CD4-positive, alpha-beta memory T cell (primary cell): ENCODE measurements at places on chromosomes 5 and 9.

DNA sequence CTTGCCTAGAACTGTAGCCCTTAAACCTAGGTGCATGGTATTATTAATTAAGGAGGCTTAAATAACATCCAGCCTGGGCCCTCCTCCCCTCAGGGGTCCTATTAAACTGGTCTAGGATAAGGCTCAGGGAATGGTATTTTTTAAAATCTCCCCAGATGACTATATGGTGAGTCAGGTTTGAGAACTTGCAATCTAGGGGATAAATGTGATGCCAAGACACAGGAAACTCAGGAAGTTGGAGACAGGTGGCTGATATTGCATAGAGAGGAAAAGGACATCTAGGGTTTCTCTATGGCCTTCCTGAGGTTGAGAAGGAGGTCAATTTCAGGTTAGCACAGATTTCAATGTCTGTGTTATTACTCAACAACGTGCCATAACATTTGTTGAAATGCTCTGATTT, 581.0 kb downstream of the TLE1 start:
- DNase-seq = no peak

GRCh38 chr5:72238712-72239445, 81.2 kb downstream of the MRPS27 start:
- no peak for DNase-seq

- DNase-seq = peak; percentile 51
Measured at GRCh38 chr5:32329395-32329834, 16.7 kb upstream of the MTMR12 start.

DNA sequence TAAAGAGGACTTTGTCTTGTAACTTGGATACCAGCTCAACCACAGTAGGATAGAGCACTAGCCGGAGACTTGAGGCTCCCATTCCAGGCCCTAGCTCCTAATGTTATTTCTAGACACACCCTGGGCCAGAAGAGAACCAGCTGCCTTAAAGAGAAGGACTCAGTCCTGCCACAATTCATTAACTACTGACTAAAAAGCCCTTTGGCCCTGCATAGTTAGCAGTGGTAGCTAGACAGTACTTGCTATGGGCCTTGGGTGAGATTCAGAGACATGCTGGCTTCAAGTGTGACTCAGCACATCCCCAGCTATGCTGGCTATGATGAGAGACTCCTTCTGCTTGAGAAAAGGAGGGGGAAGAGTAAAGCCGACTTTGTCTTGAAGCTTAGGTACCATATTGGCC, 47.3 kb downstream of the TMEM167A start:
- DNase-seq = no peak

DNA sequence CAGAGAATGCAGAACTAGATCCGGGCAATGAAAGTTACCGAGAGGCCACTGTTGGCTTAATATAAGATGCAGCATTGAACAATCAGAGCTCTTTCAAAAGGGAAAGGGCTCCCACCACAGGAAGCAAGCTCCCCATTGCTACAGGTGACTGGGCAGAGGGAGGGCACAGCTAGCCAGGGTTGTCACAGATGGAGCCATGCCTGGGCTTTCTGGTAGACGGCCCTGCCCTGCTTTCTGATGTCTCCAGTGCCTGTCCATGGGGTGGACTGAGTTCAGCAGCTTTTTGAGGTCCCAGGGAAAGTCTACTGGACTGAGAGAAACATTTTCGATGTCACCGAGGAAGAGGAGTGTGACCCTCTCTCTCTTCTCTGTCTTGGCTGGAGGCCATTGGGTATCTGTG, 14.1 kb downstream of the RGS3 start:
- no peak for DNase-seq

DNA sequence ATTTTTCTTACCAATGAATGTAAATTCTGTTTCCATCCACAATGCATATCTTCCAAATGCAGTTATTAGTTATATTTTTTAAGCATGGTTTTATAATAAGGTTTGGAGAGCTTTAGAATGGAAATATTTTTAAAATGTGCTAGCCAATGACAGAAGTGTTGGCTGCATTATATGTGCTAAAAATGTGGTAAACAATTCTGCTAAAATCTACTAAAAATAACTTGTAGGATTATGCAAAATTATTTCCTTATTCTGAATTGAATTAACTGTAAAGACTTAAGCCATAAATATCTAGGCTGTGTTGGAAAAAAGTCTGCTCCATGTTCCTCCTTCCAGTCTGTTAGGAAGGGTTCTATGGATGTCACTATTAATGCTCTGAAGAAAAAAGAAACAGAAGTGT, 503.3 kb downstream of the PRR16 start:
- no peak for DNase-seq

- no peak for DNase-seq
Measured at GRCh38 chr9:88411471-88411870, 23.2 kb downstream of the SPIN1 start.

GRCh38 chr9:75063556-75064305, 24.2 kb downstream of the NMRK1 start:
- no peak for DNase-seq

GRCh38 chr5:83922699-83923098, 202.0 kb upstream of the HAPLN1 start:
- no peak for DNase-seq

DNA sequence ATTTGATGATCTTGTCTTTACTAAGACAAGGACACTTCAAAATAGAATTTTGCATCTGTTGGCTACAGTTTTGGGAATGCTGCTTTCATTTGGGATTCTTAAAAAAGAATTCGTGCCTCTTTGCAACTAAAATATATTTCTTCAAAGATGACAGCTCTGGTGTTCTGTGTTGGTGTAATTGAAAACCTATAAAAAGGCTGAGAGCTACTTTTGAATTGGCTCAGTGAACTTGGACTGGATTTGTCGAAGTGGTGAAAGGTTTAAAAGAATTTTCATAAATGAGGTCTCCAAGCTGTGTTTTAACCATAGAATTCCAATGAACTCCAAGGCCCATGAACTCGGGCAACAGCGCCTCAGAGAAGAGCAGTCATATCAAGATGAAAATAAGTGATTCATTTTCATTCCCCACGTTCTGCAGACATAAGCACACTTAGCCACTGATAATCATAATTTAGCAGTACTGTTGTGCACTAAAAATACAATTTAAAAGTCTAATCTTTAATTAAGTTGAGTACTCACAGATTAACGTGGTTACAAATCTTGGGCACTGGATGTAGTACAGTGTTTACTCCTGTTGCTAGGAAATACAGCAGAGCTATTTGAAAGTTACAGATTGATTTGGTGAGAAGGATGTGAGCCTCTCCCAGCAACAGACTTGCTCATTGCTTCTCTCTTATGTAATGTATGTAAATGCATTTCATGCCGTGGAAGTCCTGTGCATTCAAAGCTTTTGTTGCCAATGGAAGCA, 10.9 kb downstream of the SNCAIP start:
- DNase-seq = no peak

- no peak for DNase-seq
Measured at GRCh38 chr5:118565335-118565971, 422.9 kb downstream of the DTWD2 start.

DNA sequence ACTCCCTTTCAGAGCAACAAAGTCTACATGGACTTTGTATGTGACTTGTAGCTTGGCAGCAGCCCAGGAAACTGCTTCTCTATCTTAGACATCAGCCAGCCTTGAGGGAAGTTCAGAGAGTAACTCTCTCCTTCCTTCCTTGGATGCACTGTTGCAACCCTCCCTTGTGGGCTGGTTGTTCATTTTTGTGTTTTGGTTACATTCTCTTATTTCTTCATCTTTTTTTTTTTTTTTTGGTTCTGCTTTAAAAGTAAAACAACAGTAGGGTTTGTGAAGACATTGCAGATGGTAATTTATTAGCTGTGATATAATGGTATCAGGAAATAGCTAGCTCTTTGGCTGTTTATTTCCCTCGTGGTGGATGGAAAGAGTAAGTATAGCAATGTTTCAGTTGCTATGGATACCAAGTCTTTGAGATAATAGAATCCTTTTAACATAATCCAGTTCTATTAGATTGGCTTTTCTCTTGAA, 97.9 kb upstream of the MAMDC2 start:
- DNase-seq = no peak

DNA sequence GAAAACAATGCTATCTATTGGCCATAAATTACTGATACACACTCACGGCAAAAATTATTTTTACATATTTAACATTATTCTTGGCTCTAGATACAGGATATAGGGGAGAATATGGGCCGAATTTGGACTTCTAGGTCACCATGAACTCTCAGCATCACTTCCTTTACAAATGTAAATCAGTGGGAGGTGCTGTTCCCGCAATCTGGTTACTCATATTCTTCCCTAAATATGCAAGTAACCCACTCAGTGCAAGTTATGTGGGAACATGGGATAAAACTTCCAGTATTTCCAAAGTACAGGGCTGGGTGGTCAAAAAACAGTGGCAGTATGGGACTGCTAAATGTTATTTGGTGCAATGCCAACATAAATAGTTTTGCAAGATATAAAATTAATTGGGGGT, 145.6 kb downstream of the PPP2R2B start:
- DNase-seq = no peak

- no peak for DNase-seq
Measured at GRCh38 chr9:7622481-7622880, 177.1 kb downstream of the DMAC1 start.

DNA sequence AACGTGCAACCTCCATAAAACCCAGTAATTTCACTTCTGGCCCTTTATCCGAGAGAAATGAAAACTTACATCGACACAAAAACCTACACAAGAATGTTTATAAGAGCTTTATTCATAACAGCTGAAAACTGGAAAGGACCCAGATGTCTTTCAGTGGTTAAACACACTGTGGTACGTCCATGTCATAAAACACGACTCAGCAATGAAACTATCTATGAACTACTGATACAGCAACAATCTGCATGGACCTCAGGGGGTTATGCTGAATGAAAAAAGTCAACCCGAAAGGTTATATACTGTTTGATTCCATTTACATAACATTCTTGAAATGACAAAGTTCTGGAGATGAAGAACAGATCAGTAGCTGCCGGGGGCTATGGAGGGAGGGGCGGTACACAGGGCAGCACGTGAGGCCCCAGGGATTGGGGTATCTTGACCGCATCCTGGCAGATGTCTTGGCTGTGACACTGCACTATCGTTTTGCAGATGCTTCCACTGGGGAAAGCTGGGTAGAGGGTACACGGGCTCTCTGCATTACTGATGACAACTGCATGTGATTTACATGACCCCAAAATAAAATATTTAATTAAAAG, 4.1 kb downstream of the CCDC127 start:
- DNase-seq = no peak

- DNase-seq = no peak
Measured at GRCh38 chr5:97010606-97011005, 74.7 kb downstream of the LNPEP start.

DNA sequence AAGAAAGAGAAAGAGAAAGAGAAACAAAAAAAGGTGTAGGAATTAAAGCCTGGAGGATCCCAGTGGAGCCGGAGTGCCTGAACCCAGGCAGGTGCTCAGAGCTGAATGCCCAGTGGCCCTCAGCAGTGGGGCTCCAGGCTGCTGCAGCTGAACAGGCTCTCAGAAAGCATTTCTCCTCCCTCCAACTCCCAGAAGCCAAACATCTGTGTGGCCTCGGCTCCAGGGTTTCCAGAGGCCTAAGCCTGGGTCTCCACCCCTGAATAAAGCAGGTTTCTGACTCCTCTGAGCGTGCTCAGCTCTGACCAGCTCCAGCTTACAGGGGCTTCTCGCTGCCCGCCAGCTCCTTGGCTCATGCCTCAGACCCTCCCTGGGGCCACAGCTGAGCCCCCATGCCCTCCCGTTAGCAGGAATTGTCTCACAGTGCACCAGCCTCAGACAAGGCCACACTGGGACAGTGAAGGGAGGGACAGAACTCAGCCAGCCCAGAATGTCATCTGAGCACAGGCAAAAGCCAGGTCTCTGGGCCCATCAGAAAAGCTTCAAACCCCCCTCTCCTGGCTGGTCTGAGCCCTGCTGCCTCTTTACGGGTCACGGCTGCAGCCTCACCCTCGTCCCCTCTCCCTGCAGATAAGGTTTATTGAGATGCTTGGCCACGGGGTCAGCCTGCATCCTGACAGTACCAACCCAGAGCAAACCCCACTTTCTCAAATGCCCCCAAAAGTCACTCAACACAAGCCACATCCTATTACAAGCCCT, 114.4 kb upstream of the PPP1R26 start:
- DNase-seq = no peak

- DNase-seq = no peak
Measured at GRCh38 chr5:107539726-107540330, 130.9 kb downstream of the EFNA5 start.

- no peak for DNase-seq
Measured at GRCh38 chr9:80072451-80072850, 500.7 kb downstream of the TLE4 start.

DNA sequence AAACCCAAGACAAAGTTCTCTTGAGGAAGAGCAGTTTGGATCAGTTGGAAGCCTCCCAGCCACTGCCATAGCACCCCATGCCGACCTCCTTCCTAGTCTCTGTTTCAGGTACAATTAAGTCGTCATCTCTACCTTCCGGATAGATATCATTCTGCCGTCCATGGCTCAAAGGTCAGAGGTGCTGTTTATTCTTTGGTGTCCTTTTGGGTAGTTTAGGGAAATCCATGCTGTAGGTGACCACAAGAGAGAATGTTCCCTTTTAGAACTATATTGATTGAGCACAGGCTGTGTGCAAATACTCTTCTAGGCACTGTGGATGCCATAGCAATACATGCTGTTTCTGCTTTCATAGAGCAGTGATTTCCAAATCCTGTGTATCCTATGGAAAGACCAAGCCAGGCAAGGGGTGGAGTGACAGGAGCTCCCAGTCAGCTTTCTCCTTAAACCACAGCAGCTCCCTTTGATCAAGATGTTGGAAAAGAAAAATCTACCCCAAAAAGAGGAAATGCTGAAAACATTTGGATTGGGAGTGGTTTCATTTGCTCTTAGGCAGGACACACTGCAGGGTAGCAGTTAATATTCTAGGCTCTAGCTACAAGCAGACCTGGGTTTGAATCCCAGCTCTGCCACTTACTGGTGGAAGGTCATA, 127.9 kb downstream of the PALM2AKAP2 start:
- no peak for DNase-seq

GRCh38 chr9:69519470-69520240, 152.5 kb downstream of the APBA1 start:
- DNase-seq = no peak

- DNase-seq = no peak
Measured at GRCh38 chr9:130368631-130369103, 76.1 kb upstream of the ASS1 start.

GRCh38 chr5:52961274-52961681, 27.9 kb upstream of the ITGA2 start:
- no peak for DNase-seq

- no peak for DNase-seq
Measured at GRCh38 chr5:172598251-172599203, 42.5 kb upstream of the NEURL1B start.

GRCh38 chr5:137073189-137073588, 425.9 kb downstream of the SPOCK1 start:
- DNase-seq = no peak
